ENCODE measurements at places on chromosomes 7 and 10. TPM values are rescaled to one million over a fixed set of nuclear protein-coding genes. Genes with fewer than 3 reads are reported as not detected.

DNA sequence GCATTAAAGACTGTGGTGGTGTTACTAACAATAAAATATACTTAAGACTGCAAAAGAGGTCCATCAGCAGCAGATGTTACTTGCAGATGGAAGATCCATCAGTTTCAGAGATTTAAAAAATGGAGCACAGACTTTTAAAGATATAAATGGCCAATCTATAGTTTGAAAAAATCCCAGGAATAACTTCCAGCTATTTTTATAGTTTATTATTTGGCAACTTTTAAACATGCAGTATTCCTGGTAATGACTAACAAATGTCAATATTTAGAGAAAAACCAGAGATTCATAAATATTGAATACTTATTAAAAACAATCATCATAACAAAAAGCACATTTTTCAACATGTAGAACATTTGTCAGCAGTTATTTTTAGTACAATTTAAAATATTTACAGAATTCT is 30.7 kb downstream of the RTKN2 start:
- H3K27me3 ChIP-seq, result no peaks in the 10 kb centered on the region
- H3K4me1 ChIP-seq, result peaks cover 15% of the 10 kb centered on the region
- peak overlapping the region; percentile 57 for H3K27ac ChIP-seq
- H3K36me3 ChIP-seq, result peaks cover 10% of the 10 kb centered on the region

- H3K4me3 ChIP-seq, result no peak overlapping the region
- no peak for DNase-seq
- H3K27me3 ChIP-seq, result no peaks in the 10 kb centered on the region
- H3K36me3 ChIP-seq, result no peaks in the 10 kb centered on the region
- no peak overlapping the region for H3K27ac ChIP-seq
These were observed 573.7 kb downstream of the PARD3 start for GRCh38 chr10:34241226-34242000.

DNA sequence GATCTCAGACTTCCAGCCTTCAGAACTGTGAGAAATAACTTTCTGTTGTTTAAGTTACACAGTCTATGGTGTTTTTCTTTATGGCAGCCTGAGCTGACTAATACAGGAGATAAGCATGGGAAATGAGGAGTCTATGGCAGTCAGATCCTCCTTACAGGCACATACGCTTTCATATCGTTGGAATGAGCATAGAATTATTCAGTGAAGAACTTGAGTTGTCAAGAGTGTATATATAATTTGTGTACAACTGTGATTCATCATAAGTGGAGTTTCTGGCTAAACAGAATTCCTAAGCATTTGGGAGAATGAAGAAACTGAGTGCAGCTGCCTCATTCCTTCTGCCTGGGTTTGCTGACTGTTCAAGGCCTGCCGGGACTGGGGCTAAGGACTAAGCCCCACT is 516.7 kb downstream of the ADRA2A start:
- no peaks in the 10 kb centered on the region for H3K4me1 ChIP-seq
- H3K27me3 ChIP-seq, result no peaks in the 10 kb centered on the region
- H3K36me3 ChIP-seq, result no peaks in the 10 kb centered on the region
- H3K27ac ChIP-seq, result no peak overlapping the region
- H3K4me3 ChIP-seq, result no peak overlapping the region

- H3K27ac ChIP-seq, result no peak overlapping the region
- DNase-seq, result no peak
- H3K4me3 ChIP-seq, result no peak overlapping the region
These were observed 25.8 kb downstream of the ZNF800 start for GRCh38 chr7:127366680-127367079.

The SLIT1 gene
- 2.6 TPM for total RNA-seq

The RAB19 gene
- 0.92 TPM for total RNA-seq

The P4HA1 gene
- total RNA-seq, result 58.5 TPM

The AGMO gene
- total RNA-seq, result not detected

DNA sequence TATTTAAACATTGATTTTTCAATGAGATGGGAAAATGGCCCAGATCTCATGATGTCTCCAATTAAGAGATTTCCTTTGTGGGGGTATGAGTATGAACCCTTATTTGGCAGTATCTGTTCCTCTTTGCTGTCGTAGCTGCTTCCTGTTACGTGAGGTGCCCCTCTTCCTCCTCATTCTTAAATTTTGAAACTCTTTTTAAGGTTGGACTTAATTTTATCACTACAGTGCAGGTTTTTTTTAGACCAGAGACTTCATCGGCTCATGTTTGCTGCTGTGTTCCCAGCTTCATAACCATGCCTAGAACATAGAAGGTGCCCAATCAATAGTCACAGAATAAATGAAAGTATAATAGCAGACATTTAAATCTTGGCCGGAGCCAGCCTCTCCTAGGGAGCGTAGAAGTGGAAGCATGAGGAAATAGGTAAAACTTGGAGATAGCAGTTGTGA is 2.4 kb downstream of the MIOS start:
- no peaks in the 10 kb centered on the region for H3K27me3 ChIP-seq
- peak overlapping the region; percentile 20 for H3K27ac ChIP-seq
- no peak for DNase-seq
- H3K36me3 ChIP-seq, result peaks cover 6% of the 10 kb centered on the region

The RAPGEF5 gene
- 1.4 TPM for total RNA-seq
